Stimulated activated CD8-positive, alpha-beta memory T cell treated with anti-CD3 and anti-CD28 coated beads, Interleukin-7, amount 100 ng/mL, for 48 hours (primary cell): ENCODE measurements at places on chromosomes 6 and 20.

GRCh38 chr20:51543422-51543788, 886 bp upstream of the NFATC2 start:
- no peak for DNase-seq

DNA sequence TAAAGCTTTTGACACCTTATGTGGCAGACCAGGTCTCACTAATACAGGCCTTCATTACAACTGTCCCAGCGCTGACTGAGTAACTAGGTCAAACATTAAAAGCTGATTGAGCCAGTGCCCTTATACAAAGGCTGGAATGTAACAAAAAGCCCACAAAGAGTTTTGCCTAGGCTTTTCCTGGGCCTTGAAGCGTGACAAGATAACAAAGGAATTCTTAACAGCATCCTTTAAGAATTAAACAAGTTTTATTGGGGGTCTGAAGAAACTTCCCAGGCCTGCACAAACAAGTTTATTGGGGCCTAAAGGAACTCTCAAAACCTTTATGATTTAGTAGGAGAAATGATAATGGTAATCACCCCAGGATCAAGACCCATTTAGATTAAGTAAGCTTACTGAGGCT, 267.6 kb upstream of the FAM83B start:
- no peak for DNase-seq

GRCh38 chr6:36484736-36485135, 41.9 kb downstream of the KCTD20 start:
- DNase-seq: no peak

DNA sequence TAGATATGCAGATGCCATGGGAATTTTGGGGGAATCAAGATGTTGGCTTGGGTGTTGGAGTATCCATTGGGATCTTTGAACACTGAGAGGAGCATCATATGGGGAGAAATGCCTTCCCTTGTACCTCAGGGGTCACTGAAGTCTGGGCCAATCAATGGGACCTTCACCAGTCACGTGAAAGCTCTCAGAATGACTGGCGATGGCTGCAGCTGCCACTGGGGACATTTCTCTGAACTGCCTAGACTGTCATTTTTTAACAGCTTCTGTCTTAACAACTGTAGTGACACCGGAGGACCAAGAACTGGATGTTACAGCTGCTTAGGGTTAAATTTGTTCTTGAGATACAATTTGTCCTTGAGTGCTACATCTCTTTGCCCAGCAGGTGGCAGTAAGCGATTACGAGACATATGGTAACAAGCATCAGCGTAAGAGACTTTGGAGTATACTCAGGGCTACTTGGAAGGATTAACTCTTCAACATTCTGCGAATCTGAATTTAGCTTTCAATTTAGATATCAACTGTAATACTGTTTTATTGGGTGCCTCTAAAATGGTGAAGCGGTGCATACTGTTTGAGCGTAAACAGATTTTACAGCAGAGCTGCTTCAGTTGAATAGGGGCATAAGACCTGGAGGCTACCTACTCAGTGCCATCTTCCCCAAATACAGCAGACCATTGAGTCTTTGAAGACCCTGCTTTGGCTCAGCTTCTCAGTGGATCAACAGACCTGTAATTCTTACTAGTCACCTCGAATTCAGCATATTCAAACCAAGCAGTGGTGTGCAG, 36.0 kb downstream of the CCN2 start:
- peak; percentile 10 for DNase-seq

DNA sequence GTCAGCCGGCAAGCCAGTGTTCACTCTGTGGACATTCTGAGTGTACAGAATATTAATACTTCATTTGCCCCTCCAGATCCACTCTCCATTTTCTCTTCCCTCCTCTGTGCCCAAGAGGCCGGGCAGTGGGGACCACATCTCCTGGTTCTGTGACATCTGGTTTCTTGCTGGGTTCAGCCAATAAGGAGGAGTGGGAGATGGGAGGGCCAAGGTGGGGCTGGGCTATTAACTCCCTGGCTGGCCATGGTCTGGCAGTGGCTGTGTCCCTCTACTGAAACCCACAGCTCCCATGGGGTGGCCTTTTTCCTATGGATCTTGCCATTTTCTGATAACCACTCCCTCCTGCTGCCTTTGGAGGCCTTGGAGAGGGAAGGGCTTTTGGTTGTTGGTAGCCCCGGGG, 30.0 kb upstream of the SALL4 start:
- no peak for DNase-seq

GRCh38 chr6:109722011-109722410, 30.9 kb downstream of the FIG4 start:
- DNase-seq: no peak

GRCh38 chr6:33632558-33633039, 11.5 kb downstream of the ITPR3 start:
- no peak for DNase-seq

DNA sequence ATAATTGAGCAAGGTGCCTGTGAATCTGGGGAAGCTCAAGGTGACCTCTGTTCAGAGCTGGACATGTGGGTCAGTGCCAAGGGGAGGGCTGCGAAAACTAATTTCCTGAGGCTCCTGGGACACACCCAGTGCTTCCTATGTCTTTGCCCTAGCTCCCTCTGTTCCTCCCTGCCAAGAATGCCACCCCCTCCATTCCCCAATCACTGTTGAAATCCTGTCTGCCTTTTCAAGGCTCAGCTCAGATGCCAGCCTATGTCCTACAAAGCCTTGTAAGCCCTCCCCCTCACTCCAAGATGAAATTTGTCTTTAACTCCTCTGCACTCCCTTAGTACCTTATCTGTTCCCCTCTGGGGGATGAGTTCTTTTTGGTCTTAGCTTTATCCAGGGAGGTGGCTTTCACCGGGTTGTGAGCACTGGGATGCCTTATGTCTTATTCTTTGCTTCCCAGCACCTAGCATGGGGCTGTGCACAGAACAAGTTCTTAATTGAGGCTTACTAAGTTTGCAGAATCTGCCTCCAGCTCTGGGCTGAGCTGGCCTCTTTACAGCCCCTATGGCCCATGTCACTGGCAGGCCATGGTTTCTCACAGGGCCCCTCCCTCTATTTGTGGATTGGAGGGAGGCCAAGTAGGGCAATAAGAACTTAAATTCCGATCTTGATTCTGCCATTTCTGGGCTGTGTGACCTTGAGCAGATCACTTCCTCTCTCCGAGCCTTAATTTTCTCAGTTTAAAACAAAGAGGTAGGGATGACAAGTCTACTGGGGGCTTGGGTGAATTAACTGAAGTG, 51.5 kb upstream of the EPB41L1 start:
- no peak for DNase-seq

- DNase-seq: no peak
Observed at GRCh38 chr20:2700913-2701620, 8.5 kb downstream of the EBF4 start.

GRCh38 chr6:56683882-56684281, 41.2 kb upstream of the DST start:
- DNase-seq: no peak

- DNase-seq: no peak
Observed at GRCh38 chr20:16095226-16095625, 478.0 kb downstream of the KIF16B start.

GRCh38 chr20:42027746-42028268, 409.6 kb upstream of the CHD6 start:
- no peak for DNase-seq

- DNase-seq: no peak
Observed at GRCh38 chr6:112691289-112691688, 344.2 kb downstream of the RFPL4B start.

GRCh38 chr20:29123861-29124260, 2133.6 kb upstream of the DEFB115 start:
- no peak for DNase-seq

GRCh38 chr6:48183811-48184605, 73.0 kb upstream of the PTCHD4 start:
- DNase-seq: no peak

GRCh38 chr6:36593569-36594028, 563 bp upstream of the SRSF3 start:
- DNase-seq: no peak

- DNase-seq: no peak
Observed at GRCh38 chr6:97423190-97423589, 140.2 kb upstream of the MMS22L start.
